ENCODE measurements at places on chromosomes 3 and 15.

- peak; percentile 48 for DNase-seq
Observed at GRCh38 chr15:84142888-84143337, 92.7 kb upstream of the GOLGA6L4 start.

GRCh38 chr3:86554383-86554782 is 436.6 kb downstream of the VGLL3 start:
- DNase-seq: no peak

GRCh38 chr3:143455480-143455879 is 335.9 kb downstream of the CHST2 start:
- no peak for DNase-seq

DNA sequence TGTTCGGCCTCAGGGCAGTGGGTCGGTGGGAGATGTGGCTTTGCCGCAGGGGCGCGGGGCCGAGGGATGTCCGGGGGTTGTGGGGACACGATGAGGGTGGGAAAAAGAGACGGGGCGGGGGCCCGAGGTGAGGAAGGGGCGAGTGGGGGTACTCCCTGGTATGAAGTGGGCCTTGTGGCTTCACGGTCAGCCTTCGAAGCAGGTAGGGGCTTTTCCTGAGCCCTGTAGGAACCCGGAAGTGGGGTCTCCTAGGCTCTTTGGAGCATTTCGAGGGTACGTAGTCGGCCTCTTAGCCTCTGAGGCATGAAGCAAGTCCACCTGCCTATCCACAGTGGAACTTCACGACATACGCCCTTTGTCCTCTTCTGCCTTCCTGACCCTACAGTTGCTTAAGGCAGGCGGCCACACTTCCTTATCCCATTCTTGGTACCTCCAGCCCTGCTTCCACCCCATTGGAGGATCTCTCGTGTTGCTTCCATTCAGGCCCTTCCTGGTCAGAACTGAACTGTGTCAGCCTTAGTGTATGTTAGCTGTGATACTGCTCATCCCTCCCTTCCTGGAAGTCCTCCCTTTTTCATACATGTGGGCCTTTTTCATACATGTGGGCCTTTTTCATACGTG is 389 bp downstream of the ARPC4 start:
- DNase-seq: no peak

GRCh38 chr3:193605876-193606275 is 12.9 kb downstream of the OPA1 start:
- peak; percentile 28 for DNase-seq

DNA sequence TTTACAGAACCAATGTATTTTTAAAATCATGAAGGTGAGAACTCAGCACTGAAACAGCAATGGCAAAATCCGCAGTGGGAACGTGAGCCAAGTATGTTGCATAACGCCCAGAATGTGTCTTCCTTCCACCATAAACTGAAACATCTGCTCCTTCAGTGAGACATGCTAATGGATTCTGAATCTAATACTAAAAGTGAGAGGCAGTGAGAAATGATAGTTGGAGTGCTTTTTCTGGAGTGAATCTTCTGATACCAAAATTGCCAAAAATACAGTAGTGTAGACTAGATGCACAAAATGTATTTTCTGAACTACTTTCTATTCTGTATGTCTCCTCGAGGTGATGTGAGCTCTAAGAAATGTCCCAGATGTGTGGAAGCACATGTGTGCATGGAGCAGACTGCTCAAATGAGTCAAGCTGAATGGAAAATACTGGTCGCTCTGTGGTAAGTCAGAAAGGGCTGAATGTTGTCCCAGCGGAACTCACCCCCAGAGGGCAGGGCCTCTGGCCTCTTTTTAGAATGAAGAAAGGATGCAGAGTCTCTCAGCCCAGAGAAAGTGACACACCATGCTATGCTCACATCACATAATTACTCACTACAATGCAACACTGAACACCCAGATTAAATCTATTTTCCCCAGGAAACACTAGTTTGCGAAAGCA is 73.0 kb downstream of the ATP10A start:
- DNase-seq: peak; percentile 35

DNA sequence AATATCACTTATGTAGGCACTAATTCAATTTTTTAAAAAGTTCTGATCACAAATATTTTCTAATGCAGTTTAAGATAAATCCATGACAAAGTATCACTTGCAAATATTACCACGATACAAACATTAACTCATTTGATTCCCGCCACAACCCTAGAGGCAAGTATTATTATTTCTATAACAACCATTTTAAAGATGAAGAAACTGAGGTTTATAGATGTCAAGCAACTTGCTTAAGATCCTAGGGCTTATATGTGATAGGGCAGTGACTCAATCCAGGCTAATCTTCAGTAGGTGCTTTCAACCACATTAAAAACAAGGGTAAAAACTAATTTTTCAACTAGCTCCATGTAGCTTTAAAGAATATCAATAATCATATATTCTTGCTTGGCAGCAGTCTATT is 1.7 kb downstream of the DYNC1LI1 start:
- no peak for DNase-seq

GRCh38 chr3:161852744-161853143 is 356.1 kb downstream of the OTOL1 start:
- no peak for DNase-seq

DNA sequence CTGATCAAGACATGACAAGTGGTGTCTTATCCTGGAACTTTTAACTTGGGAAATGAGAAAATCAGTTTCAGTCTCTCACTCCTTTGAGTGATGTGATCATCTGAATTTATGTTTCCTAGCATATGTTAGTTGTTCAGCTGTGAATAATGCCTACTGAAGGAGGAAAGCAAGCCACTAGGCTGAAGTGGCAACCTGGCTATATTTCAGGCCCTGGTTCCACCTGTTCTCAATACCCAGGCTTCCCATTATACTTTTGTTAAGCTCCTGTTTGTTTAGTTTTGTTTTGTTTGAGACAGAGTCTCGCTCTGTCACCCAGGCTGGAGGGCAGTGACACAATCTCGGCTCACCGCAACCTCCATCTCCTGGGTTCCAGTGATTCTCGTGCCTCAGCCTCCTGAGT is 243.8 kb downstream of the ALCAM start:
- no peak for DNase-seq

DNA sequence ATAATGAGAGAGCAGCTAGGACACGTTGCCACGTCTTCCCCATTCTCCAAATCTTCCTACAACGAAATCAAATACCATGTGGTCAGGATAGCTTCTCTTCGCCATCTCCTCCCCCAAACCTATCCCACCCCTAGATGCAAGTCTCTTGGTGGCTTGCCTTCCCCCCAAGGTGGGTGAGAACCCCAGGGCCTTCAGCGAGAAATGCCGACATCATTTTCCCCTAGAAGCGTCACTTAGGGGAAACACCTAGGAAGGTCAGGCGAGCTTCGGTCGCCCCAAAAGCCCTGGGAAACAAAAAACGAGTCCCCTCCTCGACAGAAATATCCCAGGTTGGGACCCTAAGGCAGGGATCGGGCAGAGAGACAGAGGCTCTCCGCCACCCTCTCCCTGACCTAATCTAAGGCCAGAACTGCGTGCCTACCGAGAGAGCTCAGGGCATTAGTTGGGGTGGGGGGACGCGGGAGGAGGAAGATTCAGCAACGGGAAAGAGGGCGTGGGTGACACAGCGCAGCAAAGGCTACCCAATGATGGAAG is 502 bp downstream of the DPH3 start:
- DNase-seq: no peak

DNA sequence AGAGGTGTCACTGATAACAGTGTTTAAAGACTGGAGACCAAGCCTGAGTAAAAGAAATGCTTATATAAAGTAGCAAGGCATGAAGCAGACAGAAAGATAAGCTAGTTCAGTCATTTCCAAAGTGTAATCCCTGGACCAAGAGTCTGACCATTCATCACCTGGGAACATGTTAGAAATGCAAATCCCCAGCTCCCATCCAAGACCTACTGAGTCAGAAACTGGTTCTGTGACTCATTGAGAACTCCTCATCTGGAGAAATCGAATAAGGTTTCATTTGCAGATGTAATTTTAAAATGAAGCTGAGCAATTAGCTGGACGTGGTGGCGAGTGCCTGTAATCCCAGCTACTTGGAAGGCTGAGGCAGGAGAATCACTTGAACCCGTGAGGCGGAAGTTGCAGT is 473.9 kb upstream of the UBE2E2 start:
- DNase-seq: no peak

- DNase-seq: peak; percentile 48
Observed at GRCh38 chr3:141876891-141877621, 613 bp downstream of the ATP1B3 start.

DNA sequence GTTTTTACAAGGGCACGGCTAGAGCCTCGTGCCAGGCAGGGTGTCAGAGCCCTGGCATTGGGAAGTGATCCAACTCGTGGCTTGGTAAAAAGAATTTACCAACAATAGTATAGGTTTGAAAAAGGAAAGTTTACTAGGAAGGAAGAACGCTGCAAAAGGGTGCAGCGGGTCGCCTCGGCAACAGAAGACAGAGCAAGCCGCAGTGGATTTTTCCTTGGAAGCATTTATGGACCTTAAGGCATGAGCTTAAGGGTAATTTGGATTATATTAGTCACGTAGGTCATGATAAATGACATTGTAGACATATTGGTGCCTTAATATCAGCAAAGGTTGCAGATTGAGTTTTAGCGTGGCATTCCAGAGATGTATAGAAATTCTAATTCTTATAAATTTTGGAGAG is 163.4 kb upstream of the PPP2R3A start:
- no peak for DNase-seq

GRCh38 chr3:18740631-18741583 is 315.8 kb upstream of the SATB1 start:
- DNase-seq: peak; percentile 44

DNA sequence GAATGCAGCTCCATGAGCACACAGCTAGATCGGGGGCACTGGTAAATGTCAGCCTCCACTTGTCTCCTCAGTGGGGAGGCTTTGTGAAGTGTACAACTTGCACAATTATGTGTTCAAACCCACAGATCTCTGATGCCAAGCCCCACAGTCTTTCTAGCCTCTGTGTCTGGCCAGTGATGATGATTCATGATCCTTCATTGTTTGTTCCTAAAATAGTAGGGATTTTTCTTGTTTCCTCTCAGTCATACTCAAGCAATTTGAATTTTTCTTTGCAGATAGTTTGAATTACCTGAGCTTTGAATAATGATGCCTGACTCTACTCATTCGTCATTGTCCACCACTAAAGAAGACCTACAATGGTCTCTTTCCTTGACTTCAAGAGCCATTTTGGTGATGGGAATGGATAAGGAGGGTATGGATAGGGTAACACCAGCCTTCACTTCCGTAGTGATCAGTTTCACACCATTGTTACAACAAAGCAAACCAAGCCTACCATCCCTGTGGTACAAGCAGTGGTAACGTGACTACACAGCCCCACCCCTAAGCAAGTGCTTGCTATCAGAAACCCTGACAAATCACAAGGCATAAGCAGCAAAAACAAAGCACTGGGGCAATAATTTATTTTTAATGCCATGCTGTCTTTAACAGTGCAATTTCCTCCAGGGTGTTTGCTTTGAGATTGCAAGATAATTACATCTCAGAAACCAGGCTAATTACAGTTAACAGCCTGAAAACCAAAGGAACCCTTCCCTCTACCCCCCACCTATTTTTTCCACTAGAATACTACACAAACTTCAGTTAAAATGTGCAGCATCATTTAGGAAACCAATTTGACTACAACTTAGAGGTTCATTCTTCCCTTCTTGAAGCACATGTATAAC is 114.1 kb upstream of the PPP2R3A start:
- DNase-seq: no peak

- no peak for DNase-seq
Observed at GRCh38 chr3:98012979-98013378, 22.1 kb downstream of the GABRR3 start.

GRCh38 chr3:101950985-101951733 is 101.8 kb downstream of the NFKBIZ start:
- no peak for DNase-seq

- no peak for DNase-seq
Observed at GRCh38 chr3:111315930-111316587, 225.9 kb upstream of the CD96 start.

DNA sequence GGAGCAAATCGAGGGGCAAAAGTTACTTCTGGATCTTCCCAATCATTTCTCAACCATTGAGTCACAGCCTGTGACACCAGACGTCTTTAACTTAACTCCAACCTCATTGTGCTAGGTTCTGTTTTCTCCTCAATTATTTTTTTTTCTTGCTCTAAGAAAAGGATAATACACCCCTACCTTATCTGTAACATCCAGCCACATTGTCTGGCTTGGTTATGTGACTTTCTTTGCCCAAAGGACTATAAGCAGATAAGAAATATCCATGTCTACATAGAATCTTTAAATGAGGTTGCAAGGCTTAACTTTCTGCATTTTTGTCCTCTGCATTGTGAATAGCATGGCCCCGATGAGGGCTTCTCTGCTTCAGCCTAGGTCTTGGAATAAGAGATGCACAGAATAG is 782.4 kb upstream of the CFAP20DC start:
- DNase-seq: no peak

- DNase-seq: no peak
Observed at GRCh38 chr15:90138071-90138833, 36.0 kb upstream of the IDH2 start.

DNA sequence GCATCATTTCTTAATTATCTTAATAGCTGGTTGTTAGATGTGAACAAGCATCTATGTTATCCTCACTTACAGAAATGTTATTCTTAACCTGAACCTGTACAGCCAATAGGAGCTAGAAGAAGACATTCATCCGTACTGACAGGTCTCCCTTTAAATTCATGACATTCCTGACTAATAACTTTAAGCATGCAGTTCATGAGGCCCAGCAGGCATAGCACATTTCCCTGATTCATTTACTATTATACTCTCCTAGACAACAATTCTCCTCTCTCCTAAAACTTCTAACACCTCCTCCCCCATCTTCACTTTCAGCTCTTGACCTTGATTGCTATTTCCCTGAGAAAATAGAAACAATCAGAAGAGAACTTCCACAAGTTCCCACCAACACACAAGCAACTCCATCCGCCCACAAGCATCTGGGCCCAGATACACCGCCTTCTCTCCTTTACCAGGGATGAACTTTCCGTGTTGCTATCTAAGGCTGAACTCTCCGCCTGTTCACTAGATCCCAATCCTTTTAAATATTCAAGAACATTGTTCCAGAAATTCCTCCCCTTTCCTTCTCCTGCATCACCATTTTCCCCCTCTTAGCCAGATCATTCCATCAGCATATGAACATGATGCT is 62.9 kb upstream of the SPRED1 start:
- DNase-seq: no peak

- DNase-seq: no peak
Observed at GRCh38 chr3:52792413-52792812, 2.2 kb upstream of the ITIH3 start.

GRCh38 chr15:50676799-50677483 is 9.7 kb downstream of the TRPM7 start:
- DNase-seq: no peak

GRCh38 chr15:64892847-64893403 is 18.8 kb upstream of the ANKDD1A start:
- no peak for DNase-seq

GRCh38 chr3:49563040-49563578 is 8.8 kb downstream of the BSN start:
- DNase-seq: no peak
